ENCODE measurements at places on chromosomes 1 and 21. TPM values are rescaled to one million over a fixed set of nuclear protein-coding genes. Genes with fewer than 3 reads are reported as not detected.

Gene OR2G6
- total RNA-seq: not detected

Gene MTF1
- 4.4 TPM for total RNA-seq

Gene PTAFR
- total RNA-seq: 0.16 TPM

Gene SPRR2G
- total RNA-seq: not detected

Gene FCRL3
- not detected for total RNA-seq

Gene ANKRD35
- total RNA-seq: 0.05 TPM

Gene RCSD1
- total RNA-seq: not detected

Gene KRTAP12-1
- not detected for total RNA-seq

Gene GPR25
- total RNA-seq: not detected

Gene MNDA
- not detected for total RNA-seq

Gene ASAP3
- 7.7 TPM for total RNA-seq

Gene RNF207
- 8.9 TPM for total RNA-seq

Gene CRP
- total RNA-seq: not detected

Gene SLC6A9
- 13.4 TPM for total RNA-seq

Gene BTBD19
- total RNA-seq: 2.6 TPM

Gene SFPQ
- total RNA-seq: 180 TPM

Gene DNASE2B
- not detected for total RNA-seq

Gene RASSF5
- 0.98 TPM for total RNA-seq

Gene KCND3
- 0.01 TPM for total RNA-seq

Gene SPTA1
- total RNA-seq: not detected

Gene ROR1
- total RNA-seq: 8.7 TPM

Gene PCNX2
- 9.0 TPM for total RNA-seq

Gene FCRL2
- not detected for total RNA-seq

Gene PDZK1IP1
- total RNA-seq: 8.7 TPM

Gene USP21
- total RNA-seq: 23.1 TPM

Gene APOBEC4
- total RNA-seq: not detected

All from A549 treated with Hydrocortisone at 1 μM for 4 hours (cell line).